ENCODE measurements at places on chromosomes 16 and 17.

- no peak for DNase-seq
Measured at GRCh38 chr17:67479148-67479547, 102.1 kb downstream of the PITPNC1 start.

DNA sequence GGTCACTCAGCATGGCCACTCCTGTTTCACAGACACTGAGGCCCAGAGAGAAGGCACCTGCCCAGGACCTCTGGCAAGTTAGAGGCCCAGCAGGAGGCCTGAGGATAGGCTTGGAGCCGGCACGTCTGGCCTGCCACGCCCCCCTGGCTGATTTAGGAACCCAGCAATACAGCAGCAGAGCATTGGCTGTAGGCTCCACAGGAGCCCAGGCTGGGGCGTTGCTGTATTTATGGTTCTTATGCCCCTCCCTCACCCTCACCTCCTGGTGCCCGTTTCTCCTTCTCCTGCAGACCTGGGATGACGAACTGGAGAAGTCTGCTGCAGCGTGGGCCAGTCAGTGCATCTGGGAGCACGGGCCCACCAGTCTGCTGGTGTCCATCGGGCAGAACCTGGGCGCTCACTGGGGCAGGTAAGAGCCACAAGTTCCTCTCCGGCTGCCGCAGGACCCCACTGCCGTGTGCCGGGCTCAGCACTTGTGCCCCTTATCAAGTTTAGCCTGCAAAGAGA, 25.8 kb downstream of the CRISPLD2 start:
- DNase-seq, result peak; percentile 35

DNA sequence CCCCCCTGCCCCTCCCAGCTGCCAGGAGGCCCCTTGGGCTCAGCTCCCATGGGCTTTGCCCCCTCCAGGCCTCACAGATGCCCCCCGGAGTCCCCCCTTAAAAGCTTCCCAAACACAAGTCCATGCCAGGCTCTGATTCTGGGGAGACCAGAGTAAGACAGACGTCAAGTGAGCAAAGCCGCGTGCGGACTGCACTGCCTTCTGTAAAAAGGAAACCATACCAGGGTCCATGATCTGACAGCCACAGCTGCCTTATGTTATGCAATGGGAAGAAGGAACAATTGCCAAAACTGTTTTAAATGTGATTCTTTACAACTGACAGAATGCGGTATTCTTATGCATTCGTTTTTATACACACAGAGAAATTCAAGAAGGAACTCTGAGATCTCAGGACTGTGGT, 17.9 kb upstream of the HEXD start:
- DNase-seq, result no peak

DNA sequence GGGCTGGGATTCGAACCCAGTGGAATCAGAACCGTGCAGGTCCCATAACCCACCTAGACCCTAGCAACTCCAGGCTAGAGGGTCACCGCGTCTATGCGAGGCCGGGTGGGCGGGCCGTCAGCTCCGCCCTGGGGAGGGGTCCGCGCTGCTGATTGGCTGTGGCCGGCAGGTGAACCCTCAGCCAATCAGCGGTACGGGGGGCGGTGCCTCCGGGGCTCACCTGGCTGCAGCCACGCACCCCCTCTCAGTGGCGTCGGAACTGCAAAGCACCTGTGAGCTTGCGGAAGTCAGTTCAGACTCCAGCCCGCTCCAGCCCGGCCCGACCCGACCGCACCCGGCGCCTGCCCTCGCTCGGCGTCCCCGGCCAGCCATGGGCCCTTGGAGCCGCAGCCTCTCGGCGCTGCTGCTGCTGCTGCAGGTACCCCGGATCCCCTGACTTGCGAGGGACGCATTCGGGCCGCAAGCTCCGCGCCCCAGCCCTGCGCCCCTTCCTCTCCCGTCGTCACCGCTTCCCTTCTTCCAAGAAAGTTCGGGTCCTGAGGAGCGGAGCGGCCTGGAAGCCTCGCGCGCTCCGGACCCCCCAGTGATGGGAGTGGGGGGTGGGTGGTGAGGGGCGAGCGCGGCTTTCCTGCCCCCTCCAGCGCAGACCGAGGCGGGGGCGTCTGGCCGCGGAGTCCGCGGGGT, at the start of gene CDH1:
TSS of gene CDH1 (plus strand) at position 247 of the 684 bp plus-strand sequence. CDS start at position 371, 124 bp downstream.
- DNase-seq, result no peak

- DNase-seq, result no peak
Measured at GRCh38 chr17:75472119-75472518, 15.7 kb downstream of the TMEM94 start.

DNA sequence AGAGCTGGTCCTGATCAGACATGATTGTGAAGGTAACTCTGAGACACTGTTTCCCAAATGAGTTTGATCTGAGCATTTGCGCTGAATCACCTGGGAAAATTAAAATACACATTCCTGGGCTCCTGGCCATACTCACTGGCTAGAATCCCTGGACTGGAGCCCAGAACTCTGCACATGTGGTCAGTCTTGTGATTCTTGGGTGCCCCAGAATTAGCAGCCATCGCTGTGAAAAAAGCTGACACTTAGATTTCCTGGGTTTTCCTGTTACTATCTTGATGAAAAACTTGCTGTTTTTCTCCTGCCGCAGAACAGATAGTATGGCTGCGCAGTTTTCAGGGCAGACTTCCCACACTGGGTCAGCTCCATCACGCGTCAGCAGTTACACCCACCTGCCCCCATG, 24.6 kb downstream of the NECAB2 start:
- no peak for DNase-seq

- DNase-seq, result no peak
Measured at GRCh38 chr17:2393954-2394749, 6.7 kb downstream of the MNT start.

DNA sequence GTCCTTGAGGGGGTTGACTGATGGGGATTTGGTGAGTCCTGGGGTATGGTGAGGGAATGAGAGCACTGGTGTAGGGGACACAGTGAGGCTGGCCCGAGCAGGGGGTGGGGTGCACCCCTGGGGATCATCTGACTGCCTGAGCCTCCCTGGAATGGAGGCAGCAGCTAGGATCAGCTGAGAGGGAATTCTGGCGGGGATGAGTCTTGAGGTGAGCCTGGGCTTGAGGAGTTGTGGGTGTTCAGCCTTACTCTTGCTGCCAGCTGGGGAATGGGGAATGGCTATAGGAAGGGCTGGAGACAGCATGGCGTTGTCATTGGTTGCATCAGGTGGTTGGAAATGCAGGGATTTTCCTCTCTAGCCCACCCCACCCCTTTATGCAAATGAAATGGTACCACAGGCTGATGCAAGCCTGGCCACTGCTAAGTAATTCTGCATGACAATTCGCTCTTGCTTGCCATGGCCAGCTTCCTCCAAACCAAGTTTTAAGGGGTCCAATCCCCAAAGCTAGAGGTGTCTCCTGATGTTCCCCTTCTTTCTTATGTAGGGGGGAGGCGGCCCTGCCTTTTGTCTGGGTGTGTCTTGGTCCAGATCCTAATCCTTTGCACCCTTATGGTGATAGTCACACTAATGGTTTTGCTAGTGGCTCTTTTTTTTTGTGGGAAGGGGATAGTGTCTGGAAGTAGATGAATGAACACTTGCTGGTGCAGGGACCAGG, 7.5 kb downstream of the NFE2L1 start:
- no peak for DNase-seq

GRCh38 chr16:76268824-76269223, 8.4 kb upstream of the CNTNAP4 start:
- no peak for DNase-seq

DNA sequence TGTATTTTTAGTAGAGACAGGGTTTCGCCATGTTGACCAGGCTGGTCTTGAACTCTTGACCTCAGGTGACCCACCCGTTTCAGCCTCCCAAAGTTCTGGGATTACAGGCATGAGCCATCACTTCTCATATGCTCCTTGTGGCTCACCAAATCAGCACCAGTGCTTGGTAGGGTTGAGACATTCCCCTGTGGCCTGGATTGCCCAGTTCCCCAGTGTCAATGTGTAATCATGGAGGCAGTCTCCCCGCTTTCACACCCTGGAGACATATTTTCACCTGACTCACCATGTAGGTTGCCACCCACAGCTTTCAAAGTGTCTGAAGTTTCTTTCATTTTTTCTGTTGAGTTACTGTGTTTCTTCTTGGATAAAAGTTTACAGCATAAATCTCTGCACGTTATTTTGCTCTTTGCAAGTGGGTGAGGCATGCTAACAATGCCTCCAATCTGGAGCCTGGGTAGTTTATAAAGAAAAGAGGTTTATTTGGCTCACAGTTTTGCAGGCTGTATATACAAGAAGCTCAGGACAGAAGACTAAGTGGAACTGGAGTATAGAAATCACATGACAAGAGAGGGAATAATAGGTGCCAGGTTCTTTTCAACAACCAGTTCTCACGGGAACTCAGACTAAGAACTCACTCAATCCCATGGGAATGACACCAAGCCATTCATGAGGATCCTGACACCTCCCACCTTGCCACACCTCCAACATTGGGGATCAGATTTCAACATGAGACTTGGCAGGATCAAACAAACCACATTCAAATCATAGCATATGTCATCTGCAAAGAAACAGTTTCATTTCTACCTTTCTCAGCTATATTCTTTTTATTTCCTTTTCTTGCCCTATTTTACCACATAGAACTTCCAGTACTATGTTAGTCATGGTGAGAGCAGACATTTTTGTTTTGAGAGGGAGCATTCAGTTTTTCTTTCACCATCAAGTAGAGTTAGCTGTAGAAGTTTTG, 113.2 kb downstream of the PHKB start:
- peak; percentile 32 for DNase-seq

DNA sequence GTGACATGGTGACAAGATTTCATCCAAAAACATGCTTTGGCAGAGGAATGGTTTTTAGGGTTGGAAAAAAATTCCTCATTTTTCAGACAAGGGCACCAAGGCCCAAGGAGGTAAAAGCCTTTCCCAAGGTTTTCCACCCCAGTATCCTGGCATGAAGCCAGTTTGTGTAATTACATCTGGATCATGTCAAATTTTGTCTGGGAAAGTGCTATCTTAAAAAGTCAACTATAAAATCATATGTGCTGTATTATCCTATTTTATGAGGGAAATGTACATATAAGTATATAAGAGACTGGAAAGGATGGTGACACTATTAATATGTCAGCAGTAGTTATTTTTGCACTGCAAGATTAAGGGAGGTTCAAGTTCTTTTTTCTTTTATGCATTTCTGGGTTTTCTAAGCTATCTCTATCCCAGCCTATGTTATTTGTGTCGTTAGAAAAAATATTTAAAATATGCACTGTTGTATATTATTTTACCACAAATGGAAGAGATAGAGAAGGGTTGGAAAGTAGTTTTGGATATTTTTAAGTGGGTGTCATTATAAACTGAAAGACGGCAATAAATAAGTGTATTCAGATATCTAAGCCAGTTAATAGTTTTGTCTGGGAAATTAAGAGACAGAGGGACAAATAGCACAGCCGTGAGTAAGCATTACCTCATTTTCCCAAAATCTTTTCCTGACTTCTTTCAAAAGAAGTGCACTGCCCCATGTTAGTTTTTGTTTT, 13.5 kb upstream of the FBXO47 start:
- DNase-seq, result peak; percentile 9

DNA sequence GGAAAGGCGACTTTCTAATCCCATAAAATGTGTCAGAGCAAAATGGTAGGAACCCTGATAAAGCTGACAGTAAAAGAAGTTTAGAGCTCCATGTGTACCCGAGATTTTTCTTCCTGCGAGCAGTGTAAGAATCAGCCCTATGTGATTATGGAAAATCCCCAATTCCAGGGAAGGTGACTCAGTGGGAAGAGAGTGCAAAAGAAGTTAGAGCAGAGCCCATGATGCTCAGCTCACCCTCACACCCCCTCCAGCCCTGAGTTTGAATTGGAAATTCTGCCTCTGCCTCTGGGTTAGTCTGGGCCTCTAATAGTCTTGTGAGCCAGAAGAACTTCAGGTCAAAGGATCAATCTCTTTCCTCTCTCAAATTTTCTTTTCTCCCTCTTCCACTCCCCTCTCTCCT, 12.5 kb downstream of the C17orf78 start:
- DNase-seq, result no peak

GRCh38 chr16:21277927-21278706, at the start of gene CRYM:
Gene CRYM, minus strand, starts transcription at chr16:21278290. Its CDS starts 39 bp downstream, at chr16:21278251.
- DNase-seq, result no peak

DNA sequence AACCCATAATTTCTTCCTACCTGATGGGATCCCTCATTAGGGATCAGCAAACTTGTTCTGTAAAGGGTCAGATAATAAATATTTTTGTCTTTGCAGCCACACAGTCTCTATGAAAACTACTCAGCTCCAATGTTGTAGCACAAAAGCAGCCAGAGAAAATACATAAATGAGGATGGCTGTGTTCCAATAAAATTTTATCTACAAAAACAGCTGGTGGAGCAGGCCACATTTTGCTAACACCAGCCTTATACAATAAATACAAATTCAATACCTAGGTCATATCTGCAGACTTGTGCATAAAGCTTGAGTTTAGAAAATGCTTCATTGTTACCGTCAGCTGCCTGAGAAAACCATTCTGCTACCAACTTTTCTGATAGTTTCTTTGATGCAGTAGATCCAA, 38.4 kb upstream of the INTS2 start:
- no peak for DNase-seq

- DNase-seq, result no peak
Measured at GRCh38 chr17:36812762-36813161, 124.5 kb upstream of the LHX1 start.

GRCh38 chr16:75372236-75372856, 61.0 kb downstream of the CFDP1 start:
- no peak for DNase-seq

- no peak for DNase-seq
Measured at GRCh38 chr16:68074850-68075555, 10.2 kb upstream of the NFATC3 start.

- no peak for DNase-seq
Measured at GRCh38 chr17:47676510-47677165, 17.3 kb upstream of the TBKBP1 start.

- peak; percentile 23 for DNase-seq
Measured at GRCh38 chr17:6099492-6099891, 29.3 kb downstream of the WSCD1 start.

GRCh38 chr16:23081675-23082119, 67.6 kb downstream of the USP31 start:
- no peak for DNase-seq

GRCh38 chr16:2779978-2780898, 3.2 kb upstream of the ELOB start:
- no peak for DNase-seq

DNA sequence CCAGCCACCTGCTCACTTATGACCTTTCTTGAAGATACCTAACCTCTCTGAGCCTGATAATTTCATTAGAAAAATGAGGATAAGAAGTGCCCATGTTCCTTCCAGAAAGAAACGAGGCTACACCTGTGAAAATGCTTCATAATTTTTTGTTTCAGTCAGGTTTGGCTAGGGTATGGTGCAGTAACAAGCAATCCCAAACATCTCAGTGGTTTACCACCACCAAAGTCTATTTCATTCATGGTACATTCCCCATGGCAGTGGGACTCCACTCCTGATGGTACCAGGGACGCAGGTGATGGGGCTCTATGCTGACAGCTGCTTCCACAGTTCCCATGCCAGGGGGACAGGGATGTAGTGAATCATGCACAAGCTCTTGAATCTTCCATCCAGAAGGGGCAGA, 147.6 kb upstream of the CES5A start:
- no peak for DNase-seq

DNA sequence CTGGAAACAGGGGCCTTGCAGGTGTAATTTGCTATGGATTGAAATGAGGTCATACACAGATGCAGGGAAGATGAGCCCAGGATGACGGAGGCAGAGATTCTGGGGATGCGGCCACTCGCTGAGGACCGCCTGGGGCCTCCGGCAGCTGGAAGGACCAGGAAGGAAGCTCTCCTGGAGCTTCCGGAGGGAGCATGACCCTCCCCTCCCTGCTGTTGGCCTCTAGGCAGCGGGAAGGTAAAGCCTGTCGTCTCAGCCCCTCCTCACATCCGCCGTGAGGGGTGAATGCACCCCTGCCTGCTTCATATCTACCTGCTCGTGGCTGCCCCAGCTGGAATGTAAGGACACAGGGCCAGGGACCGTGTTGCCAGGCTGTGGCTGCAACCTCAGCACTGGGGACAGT, 29.1 kb upstream of the ZNF469 start:
- no peak for DNase-seq

- no peak for DNase-seq
Measured at GRCh38 chr17:30524847-30525246, 47.6 kb downstream of the GOSR1 start.

All from NCI-H524 (cell line).